AG10803 (cell line): ENCODE measurements at places on chromosomes 7 and 10.

DNA sequence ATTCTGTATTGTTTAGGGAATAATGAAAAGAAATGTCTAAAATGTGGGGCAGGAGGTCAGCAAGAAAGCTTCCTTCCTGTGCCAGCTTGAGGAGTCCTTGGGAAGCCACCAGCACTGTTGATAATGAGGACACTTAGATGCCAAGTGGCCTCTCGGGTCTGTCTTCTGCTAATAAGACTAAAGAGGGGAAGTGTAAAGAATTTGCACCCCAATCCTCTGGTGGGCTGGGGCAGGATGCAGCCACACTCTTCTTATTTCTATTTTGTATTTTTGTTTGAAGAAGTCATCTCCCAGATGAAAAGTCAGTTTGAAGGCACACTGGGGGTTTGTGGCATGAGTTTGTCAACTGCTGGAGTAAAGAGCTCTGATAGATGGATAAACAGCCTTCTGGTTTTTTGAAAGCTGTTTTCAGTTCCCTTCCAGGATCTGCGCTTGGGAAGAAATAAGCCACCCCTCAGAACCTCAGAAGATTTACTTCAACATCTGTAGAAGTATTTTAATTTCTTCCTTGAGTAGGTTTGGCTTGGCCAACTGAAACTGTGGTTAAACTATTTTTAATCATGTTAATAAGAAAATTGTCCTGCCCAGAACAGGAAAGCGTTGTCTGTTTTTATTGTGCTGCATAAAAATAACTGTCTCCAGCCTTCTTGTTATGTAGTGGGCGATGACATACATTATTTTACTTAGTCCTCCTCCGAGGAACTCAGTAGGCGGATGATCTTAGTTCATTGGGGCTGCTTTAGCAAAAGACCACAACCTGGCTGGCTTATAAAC lies 128.8 kb upstream of the GPR26 start:
- DNase-seq, result no peak

- DNase-seq, result no peak
Observed at GRCh38 chr7:117731455-117731854, 141.8 kb downstream of the CTTNBP2 start.

DNA sequence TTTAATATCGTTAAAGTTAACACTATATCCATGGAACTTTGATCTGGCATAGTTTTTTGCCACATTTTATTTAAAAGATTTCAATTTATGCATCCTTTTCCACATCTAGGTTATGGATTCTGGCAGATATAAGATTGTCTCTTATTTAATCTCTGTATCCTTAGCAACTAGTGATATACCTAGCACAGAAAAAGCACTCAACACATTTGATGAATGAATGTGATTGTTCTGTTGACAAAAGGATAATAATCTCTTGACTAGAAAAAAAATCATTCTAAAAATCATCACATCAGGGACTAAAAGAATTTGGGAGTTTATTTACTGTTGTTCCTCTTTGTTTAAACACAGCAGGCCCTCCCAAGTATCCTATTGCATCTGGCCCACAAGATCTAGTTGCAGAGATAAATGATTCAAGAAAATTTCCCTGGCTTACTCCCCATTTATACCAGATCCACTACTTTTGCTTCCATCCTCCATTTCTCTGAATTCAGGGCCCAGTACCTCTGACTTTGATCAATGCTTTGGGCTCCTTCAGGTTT lies 84.0 kb upstream of the C1GALT1 start:
- DNase-seq, result no peak

- DNase-seq, result no peak
Observed at GRCh38 chr10:48511875-48512231, 93.0 kb downstream of the ARHGAP22 start.

- DNase-seq, result peak; percentile 41
Observed at GRCh38 chr10:35495521-35496119, 109.5 kb upstream of the GJD4 start.

- peak; percentile 53 for DNase-seq
Observed at GRCh38 chr10:58299580-58299979, 30.6 kb downstream of the CISD1 start.

DNA sequence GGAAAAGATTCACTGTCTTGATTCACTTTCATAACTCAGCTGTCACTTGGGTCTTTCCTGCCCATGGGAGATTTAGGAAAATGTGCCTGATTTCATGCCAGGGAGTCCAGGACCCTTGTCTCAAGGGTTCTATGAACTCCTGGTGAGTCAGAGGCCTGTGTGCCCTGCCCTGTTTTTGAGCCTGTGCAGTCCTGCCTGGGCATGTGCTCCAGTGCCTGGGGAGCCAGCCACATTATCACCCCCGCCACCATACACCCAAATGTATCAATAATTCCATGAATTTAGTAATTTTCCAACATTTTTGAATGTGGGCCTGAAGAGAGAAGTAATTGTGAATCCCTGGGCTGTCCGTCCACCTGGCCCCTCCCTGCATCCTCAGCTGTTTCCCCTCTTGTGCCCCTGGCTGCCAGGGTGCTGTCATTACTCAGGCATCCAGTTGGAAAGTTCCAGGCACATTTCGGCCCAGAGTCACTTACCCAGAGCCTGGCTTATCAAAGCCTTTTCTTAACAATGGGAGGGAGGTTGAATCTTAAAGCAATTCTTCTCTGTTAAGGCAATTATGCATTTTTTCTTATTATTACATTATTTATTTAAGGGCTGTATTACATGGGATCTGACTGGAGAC lies 287.8 kb upstream of the CDC14C start:
- DNase-seq, result no peak

DNA sequence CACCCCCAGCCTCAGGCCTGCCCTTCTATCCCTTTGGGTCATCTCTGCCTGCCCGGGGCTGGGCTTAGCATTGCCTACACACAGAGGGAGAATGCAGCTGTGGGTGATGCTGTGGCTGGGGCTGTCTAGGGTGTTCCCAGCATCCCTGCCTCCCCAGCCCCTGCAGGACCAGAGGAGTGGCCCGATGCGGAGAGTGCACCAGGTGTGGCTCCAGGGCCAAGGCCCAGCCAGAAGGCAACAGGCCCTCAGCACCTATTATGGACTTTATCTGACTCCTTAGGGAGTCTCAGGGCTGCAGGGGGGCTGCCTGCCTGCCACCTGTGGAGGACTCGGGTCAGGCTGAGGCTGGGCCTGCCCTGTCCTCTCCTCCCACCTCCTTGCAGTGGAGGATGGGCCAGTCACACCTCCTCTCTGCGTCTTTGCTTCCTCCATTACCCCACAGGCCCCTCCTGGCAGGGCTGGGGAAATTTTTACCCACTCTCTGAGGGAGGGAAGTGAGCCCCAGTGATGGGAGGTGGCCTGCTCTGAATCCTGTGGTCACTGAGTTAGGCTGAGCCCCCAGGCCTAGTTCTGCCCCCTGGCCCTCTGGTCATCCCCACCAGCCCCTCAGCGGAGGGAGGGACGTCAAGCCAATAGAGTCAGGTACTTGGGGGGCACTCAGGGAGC lies 92.9 kb upstream of the PCBD1 start:
- DNase-seq, result no peak

DNA sequence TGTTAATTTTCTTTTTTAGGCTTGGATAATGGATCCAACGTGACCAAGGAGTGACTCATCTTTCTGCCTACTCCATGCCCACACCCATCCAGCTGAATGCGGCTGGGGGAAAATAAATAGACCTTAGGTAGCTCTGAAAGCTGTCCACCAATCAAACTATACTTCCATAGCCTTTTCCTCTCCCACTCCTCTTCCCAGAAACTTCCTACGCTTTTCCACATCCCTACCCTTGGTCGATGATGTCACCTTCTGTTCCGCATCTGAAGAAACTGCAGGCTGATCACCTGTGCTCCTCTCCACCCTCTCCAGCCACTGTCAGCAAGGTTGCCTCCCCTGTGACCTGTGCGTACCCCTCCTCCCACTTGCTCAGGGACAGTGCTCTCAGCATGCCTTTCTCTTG lies 359.8 kb upstream of the KLF6 start:
- DNase-seq, result peak; percentile 5

DNA sequence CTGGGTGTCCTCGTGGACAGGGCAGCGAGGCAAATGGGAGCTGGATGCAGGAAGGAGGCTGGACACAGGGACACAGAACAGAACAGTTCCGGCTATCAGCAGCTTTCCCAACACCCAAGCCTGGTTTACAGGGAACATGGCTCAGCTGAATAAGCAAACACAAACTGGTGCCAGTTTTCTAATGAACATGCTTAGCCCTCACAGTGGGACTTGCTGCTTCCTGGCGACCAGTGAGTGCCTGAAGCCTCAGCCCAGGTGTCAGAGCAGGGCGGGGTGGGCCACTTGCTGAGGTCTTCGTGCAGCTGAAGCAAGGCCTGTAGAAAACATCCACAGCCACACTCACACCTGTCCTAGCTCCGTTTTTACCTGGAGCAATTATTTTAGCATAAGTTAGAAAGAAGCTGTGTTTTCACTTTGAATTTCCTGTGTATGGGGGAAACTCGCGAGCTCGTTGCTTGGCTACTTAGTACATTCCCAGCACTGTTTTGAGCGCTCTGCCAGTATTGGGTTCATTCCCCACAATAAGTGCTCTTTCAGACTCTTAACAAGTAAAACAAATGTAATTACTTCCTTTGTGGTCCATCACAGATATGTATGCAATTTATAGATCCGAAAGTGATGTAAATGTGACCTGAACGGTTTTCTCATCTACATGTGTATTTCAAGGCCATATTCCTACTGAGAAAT lies 261.2 kb upstream of the SHH start:
- DNase-seq, result no peak

- peak; percentile 85 for DNase-seq
Observed at GRCh38 chr7:55055479-55055878, 36.7 kb downstream of the EGFR start.

GRCh38 chr7:139511315-139511714 lies 12.2 kb upstream of the CLEC2L start:
- no peak for DNase-seq

- no peak for DNase-seq
Observed at GRCh38 chr7:51209426-51209825, 107.2 kb downstream of the COBL start.

GRCh38 chr10:95792874-95793285 lies 36.9 kb downstream of the ENTPD1 start:
- DNase-seq, result peak; percentile 61

DNA sequence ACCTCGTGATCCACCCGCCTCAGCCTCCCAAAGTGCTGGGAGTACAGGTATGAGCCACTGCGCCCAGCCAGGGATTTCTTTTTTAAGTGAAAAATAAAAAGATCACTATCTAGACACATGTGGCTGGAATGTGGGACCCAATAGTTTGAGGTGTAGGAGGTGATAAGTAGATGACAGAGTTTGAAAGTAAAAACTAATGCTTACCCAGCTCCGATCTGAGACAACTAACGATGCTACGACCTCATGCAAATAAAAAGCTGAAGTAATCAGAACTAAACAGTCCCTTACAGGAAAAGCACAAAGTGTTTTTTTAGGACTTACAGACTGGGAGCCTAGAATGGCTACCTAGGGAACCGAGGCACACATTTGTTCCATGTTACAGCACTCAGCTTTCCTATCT lies 23.0 kb downstream of the PCGF6 start:
- DNase-seq, result no peak

GRCh38 chr7:29017713-29018112 lies 59.6 kb upstream of the TRIL start:
- DNase-seq, result peak; percentile 16

DNA sequence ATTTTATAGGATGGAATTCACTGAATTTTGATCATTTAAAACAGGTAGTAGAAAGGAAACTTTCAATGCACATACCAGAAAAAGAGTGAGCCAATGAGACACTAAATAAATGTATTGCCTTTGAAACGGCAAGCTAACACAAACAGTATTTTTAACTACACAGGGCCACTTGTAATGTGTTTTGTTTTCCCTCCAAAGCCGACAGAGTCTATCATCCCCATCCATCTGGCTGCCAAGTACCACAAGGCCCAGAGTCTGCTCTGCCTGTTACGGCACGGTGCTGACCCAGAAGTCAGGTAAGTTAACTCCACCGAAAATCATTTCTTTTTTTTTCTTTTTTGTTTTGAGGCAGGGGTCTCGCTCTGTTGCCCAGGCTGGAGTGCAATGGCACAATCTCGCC lies 1.5 kb downstream of the ANKRD61 start:
- no peak for DNase-seq

DNA sequence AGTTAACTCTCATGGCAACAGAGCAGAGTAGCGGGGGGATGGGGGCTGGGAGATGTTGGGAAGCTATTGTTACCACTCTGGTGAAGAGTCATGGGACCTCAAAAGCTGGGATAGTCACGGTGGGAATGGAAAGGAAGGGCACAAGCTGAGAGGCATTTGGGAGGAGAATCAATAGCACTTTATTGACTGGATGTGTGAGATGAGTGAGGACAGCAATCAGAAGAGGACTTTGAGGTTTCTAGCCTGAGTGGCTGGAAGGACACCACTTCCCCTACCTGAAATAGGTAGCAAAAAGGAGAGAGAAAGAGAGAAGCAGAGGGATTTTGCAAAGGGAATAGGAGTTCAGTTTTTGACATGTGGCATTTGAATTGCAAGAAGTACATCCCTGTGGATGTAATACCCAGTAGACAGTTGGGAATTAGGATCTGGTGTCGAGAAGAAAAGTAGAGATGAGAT lies 27.2 kb downstream of the SCD start:
- DNase-seq, result no peak

GRCh38 chr7:153445641-153446040 lies 606.6 kb upstream of the DPP6 start:
- no peak for DNase-seq

GRCh38 chr10:35316218-35316967 lies 19.9 kb upstream of the CCNY start:
- DNase-seq, result no peak

- DNase-seq, result no peak
Observed at GRCh38 chr7:114141415-114141814, 222.6 kb upstream of the PPP1R3A start.

DNA sequence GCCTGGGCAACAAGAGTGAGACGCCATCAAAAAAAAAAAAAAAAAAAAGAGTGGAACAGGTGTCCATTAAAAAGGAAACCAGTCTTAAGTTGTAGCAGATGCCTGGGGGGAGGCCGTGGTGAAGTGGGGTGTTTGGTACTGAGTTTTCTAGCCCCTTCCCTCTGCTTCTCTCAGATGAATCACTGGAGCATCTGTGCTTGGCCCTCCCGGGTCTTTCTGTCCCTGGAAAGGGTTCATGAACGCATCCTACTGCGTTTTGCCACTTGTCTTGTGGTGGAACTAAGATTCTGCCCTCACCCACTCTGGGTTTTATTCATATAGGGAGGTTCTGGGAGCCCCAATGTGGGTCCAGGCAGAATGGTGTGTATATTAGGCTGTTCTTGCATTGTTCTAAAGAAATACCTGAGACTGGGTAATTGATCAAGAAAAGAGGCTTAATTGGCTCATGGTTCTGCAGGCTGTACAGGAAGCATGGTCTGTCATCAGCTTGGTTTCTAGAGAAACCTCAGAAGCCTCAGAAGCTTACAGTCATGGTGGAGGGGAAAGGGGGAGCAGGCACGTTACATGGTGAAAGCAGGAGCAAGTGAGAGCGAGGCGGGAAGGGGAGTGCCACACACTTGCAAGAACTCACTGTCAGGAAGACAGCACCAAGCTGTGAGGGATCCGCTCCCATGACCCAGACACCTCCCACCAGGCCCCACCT lies 63.5 kb downstream of the CAMK1D start:
- DNase-seq, result no peak

- DNase-seq, result no peak
Observed at GRCh38 chr7:38448584-38449234, 175.3 kb upstream of the TARP start.

GRCh38 chr7:136146925-136147324 lies 169.8 kb upstream of the MTPN start:
- no peak for DNase-seq
